Transverse colon (tissue), 4 donors: ENCODE measurements at places on chromosomes 12 and 14. TPM values are rescaled to one million over a fixed set of nuclear protein-coding genes. Genes with fewer than 3 reads are reported as not detected.

GALC gene
- total RNA-seq, result 28.9 TPM

- no peak for DNase-seq
- H3K27ac ChIP-seq, result peak overlapping the region; percentile 60
- H3K36me3 ChIP-seq, result no peaks in the 10 kb centered on the region
- H3K4me1 ChIP-seq, result peaks cover 3% of the 10 kb centered on the region
- no peaks in the 10 kb centered on the region for H3K27me3 ChIP-seq
Measured at GRCh38 chr14:22898302-22899090, 15.5 kb downstream of the REM2 start.

DNA sequence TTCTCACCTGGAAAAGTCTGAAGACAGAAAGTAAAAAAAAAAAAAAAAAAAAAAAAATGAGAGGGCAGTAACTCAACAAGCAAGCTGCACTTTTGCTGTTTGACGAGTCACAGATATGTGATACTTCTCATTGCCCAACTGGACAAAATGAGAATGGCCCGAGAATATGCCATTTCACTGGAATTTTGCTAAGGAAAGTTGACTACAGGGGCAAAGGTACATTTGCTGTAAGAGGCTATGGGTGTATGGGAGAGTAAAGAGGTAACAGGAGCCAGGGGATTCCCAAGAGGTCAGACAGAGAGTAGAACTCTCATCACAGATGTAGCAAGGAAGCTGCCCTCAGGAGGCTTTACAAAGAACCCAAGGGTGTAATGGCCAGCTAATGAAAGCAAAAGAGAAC lies 22.9 kb downstream of the KIF21A start:
- no peak overlapping the region for H3K27ac ChIP-seq
- DNase-seq, result no peak
- H3K4me1 ChIP-seq, result no peaks in the 10 kb centered on the region
- H3K4me3 ChIP-seq, result no peak overlapping the region

- no peaks in the 10 kb centered on the region for H3K4me1 ChIP-seq
- peaks cover 52% of the 10 kb centered on the region for H3K27me3 ChIP-seq
- no peak overlapping the region for H3K27ac ChIP-seq
Measured at GRCh38 chr12:203074-203461, 10.9 kb downstream of the SLC6A12 start.

DNA sequence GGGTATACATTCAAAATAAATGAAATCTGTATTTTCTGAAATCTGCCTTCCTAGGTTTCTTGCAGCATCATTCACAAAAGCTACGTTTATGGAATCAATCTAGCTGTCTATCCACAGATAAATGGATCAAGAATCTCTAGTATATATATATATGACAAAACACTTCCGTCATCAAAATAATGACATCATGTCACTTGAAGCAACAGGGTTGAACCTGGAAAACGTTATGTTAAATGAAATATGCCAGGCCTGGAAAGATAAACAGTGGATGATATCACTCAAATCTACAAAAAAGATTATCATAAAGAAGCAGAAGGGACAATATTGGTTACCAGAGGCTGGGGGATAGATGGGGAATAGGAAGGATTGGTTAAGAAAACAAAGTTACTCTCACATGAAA lies 28.6 kb downstream of the ASCL4 start:
- no peaks in the 10 kb centered on the region for H3K36me3 ChIP-seq
- DNase-seq, result no peak
- H3K4me3 ChIP-seq, result no peak overlapping the region
- no peaks in the 10 kb centered on the region for H3K4me1 ChIP-seq
- H3K27me3 ChIP-seq, result no peaks in the 10 kb centered on the region

GRCh38 chr12:82627799-82628198 lies 58.9 kb upstream of the TMTC2 start:
- H3K27ac ChIP-seq, result no peak overlapping the region
- H3K36me3 ChIP-seq, result no peaks in the 10 kb centered on the region
- H3K4me1 ChIP-seq, result no peaks in the 10 kb centered on the region
- H3K27me3 ChIP-seq, result no peaks in the 10 kb centered on the region
- no peak overlapping the region for H3K4me3 ChIP-seq

DNA sequence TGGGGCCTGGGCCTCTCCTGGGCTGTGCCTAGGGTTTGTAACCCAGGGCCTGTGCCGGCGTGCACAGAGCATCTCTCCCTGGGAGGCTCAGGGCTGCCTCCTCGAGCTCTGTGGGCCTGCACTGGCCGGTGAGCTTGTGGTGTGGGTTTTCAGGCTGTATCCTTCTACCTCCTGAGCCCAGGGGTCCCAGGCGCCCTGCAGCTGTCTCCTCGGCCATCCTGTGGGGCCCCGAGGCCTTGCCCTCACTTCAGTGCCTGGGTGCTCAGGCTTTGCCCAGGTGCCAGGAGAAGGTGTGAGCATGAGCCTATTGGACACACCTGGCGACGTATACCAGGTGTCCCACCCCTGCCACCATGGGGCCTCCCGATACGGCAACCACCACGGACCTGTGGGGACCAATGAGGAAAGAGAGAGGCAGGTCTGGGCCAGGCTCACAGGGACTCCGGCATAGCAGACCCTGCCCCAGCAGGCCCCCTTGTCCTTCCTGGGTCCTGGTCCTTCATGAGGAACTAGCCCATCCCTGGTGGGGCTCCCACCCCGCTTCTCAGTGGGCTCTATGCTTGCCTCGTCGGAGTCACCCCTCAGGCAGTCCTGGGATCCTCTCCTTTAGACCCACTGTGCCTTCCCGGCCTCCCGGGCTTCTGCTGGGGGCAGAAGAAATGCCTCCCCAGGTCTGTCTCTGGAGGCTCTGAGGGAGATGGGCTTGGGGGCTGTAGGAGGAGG lies 400.2 kb downstream of the TMEM121 start:
- no peaks in the 10 kb centered on the region for H3K27me3 ChIP-seq
- H3K27ac ChIP-seq, result no peak overlapping the region
- H3K4me3 ChIP-seq, result no peak overlapping the region
- H3K36me3 ChIP-seq, result no peaks in the 10 kb centered on the region
- H3K4me1 ChIP-seq, result no peaks in the 10 kb centered on the region

- no peak for DNase-seq
- peaks cover 80% of the 10 kb centered on the region for H3K4me1 ChIP-seq
- no peaks in the 10 kb centered on the region for H3K36me3 ChIP-seq
- no peak overlapping the region for H3K4me3 ChIP-seq
- peak overlapping the region; percentile 89 for H3K27ac ChIP-seq
Measured at GRCh38 chr14:69696204-69696527, 70.8 kb upstream of the SRSF5 start.
